ENCODE measurements at places on chromosomes 13 and 19. TPM values are rescaled to one million over a fixed set of nuclear protein-coding genes. Genes with fewer than 3 reads are reported as not detected.
A peak's percentile ranks its signal among the peaks of the same experiment; 100 is the strongest.

- DNase-seq: no peak
Observed at GRCh38 chr19:41436674-41436951, 3.1 kb downstream of the DMAC2 start.

DNA sequence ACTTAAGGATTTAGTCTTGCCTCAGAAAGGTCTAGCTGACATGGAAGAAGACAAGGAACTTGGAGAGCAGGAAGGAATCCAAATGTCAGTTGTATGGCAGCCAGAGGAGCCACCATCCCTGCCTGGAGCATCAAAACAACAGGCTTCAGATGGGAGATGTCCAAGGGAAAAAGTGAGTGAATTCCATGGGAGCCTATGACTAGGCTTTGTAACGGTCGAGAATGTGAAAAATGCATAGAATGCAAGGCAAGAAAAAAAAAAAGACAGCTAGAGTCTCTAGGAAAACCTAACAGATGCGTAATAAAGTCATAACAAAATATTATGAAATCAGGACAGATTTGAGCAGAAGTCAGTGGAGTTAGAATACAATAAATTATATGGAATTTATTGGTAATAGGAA is 183.7 kb upstream of the LSM14A start:
- DNase-seq: no peak

DNA sequence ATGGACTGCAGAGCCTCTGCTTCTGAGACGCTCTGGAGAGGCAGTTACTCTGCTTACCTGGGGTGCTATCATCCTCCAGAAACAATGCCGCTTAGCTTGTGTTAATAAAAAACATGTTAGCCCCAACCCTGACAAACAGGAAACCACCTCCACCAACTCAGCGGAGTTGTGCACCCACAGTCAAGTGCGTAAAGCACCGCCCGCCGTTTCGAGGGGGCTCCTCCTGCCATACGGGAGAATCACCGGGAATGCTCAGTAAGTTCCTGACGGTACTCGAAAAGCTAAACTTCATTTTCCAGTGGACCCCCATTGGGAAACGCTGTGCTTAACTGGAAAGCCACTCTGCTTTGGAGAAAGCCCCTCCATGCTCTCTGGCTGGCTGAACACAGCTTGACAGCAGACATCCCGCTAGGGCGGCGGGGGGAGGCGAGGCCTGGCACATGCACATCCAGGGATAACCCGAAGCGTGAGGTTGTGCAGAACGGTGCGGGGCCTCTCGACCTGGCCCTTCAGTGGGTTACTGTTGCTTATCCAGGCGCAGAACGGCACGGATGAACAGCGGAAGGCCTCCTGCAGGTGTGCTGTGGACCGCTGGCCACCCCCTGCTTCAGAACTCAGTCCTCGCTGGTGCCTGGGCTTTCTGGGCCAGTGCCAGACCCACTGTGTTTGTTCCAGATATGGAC is 17.1 kb downstream of the GAS6 start:
- peak; percentile 56 for DNase-seq

DNA sequence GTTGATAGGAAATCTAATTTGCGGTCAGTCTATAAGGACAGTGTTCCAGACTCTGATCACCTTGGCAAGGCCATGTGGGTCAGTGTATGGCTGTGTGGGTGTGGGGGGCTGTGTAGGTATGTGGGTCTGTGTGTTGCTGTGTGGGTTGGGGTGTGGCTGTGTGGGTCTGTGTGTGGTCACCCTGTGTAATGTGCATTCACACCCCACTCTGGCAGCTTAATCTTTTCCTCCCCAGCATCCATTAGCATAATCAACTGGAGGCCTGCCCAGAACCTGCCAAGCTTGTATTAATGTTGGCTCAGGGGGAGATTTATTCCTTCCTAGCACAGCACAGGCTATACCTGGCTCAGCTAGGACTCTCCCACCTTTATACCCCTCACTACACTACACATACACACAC is 203.2 kb downstream of the TUBA3C start:
- DNase-seq: no peak

GRCh38 chr19:14375055-14375581 is 6.1 kb upstream of the ADGRE5 start:
- peak; percentile 62 for DNase-seq

- DNase-seq: no peak
Observed at GRCh38 chr13:49652355-49653305, 24.3 kb downstream of the ARL11 start.

GRCh38 chr13:99376132-99376531 is 68.9 kb upstream of the GPR183 start:
- no peak for DNase-seq

GRCh38 chr19:958967-959855 is 24.9 kb upstream of the WDR18 start:
- no peak for DNase-seq

DNA sequence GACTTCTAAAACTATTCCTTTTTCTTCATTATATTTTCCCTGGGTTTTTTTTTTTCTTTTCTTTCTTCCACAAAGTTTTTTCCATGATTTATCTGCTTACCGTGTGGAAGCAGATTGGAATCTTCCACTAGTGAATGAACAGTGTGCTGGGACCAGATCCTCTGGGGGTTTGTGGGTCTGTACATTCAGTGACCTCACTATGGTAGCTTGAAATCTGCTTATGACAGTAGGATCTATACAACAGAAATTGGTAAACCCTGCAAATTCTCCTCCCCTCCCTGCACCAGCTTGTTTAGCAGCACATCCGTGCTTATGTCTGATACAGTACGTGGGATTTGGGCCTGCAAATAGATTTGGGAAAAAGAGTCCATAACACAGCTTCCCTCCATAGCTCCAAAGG is 26.0 kb upstream of the MAB21L1 start:
- DNase-seq: no peak

GRCh38 chr19:16336571-16336970 is 11.9 kb downstream of the KLF2 start:
- no peak for DNase-seq

Gene ZNF583
- total RNA-seq: 0.21 TPM

Gene ETFB
- total RNA-seq: 42.5 TPM

Gene SIGLEC12
- not detected for total RNA-seq

Gene USHBP1
- total RNA-seq: 12.3 TPM

Gene CARD8
- 41.0 TPM for total RNA-seq

Gene PSG3
- not detected for total RNA-seq

Gene GFY
- not detected for total RNA-seq
